Forelimb muscle (tissue), 1 donor: ENCODE measurements at places on chromosomes 11 and 22.

DNA sequence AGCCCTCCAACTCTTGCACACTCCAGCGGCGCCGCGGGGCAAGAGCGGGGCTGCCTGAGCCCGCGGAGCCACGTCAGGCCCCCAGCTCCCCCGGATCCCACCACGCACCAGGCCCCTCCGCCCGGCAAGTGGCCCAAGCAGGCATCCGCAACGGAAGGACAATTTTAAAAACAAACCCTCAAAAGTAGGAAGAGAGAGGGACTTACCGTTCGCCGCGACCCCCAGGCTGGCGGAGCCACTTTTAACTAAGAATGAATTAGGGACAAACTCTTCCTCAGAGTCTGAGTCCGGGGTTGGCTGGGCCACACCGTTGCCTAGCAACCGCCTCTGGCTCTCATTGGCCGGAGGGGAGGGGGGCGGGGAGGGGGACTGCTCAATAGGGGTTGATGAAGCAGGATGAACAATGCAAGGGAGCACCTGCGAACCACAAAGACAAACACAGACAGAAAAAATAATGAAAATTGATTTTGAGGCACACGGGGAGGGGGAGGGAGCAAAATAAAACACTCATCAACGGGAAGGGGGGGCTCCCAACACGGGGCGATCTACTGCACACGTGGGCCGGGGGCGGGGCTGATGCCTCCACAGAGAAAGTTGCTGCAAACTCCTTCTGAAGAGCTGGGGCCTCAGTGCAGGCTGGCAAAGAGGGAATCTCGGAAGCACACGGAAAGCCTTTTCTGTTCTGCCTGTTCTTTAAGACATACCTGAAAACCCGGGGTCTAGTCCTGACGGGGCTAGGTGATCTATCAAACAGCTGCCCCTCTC is 387.5 kb upstream of the NARS2 start:
- no peak for DNase-seq

- DNase-seq: no peak
Measured at GRCh38 chr11:88051396-88051795, 123.8 kb downstream of the RAB38 start.

- DNase-seq: no peak
Measured at GRCh38 chr22:31229402-31230079, 17.4 kb downstream of the LIMK2 start.

GRCh38 chr11:25659706-25660105 is 672.2 kb upstream of the ANO3 start:
- DNase-seq: no peak

GRCh38 chr22:49936018-49936972 is 17.9 kb downstream of the CRELD2 start:
- no peak for DNase-seq

DNA sequence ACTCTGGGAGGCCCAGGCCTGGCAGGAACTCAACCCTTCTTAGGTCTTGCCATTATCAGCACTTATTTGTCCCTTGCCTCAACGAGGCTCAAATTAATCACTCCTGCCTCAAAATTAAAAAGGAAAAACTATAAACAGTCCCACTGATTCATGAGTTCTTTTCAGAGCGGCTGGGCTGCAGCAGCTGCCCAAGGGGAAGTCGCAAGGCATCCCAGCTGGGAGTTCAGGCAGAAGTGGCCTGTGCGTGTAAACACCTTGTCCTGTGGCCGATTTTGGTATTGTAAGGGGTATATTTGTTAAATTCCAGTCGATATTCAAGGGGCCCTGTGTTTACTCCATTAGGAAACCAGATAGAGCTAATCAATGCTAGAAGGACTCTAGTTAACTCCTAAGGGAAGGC is 213.9 kb upstream of the CADM1 start:
- no peak for DNase-seq

- no peak for DNase-seq
Measured at GRCh38 chr11:114140826-114141225, 81.3 kb downstream of the ZBTB16 start.

DNA sequence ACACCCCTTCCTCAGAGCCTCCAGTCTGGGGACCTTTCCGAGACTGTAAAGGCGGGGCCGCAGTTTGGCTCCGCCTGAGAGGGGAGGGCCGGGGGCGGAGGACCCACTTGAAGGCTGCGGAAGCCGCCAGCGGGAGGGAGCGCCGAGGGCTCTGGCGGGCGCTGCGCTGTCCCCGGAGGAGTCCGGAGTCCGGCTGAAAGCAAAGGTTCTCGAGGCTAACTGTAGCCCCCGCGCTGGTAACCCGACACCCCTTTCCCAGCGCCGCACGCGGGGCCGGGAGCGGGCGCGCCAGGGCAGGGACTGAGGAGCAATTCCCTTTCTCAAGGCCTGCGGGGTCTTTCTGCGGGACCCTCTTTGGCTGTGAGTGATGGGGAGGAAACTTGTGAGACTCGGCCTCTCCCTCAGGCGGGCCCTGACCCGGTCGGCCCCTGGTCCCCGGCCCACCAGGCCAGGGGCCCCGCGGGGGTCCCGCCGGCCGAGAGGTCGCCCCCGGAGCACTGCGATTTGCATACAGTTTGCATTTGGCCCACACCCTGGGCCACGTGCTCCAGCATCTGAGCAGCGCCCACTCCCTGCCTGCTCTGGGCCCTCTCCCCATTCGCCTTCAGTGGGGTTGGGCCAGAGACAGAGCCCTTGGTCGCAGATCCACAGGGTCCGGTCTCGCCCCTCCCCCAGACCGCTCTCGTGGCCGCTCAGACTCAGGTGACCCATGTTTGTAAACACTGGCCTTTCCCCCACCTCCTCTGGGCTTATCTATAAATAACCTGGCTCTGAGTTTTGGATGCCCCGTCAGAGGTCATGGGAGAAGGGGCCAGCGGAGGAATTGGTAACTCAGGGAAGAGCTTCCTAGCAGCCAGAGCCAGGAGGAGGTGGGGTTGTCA is 519 bp upstream of the ART5 start:
- peak; percentile 26 for DNase-seq

- no peak for DNase-seq
Measured at GRCh38 chr22:33513388-33514338, 406.6 kb downstream of the LARGE1 start.

GRCh38 chr11:82969811-82970210 is 68.3 kb downstream of the DDIAS start:
- DNase-seq: no peak

DNA sequence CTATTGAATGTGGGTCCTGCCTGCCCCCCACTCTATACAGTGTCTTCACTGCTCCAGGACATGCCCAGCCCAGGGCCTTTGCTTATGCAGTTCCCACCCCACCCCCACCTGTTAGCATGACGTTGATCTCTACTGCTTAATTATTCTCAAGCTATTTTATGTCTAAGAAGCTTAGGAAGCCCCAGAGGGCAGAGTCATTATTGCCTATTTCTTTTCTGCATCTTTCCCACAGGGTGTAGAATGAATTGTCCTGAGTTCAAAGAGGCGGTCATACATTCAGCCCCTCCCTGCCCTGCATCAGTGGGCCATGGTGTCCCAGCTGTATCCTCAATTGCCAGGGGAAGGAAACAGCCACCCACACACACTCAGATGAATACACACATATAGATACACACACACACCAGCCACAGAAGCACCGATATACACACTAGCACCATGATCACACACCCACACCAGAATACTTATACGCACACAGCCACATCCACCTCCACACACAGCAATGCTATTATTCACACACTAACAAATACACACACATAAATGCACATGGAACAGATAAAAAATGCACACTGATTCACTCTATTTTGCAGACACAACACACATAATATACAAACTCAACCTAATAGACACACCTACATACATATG is 1.5 kb downstream of the PDE2A start:
- no peak for DNase-seq

DNA sequence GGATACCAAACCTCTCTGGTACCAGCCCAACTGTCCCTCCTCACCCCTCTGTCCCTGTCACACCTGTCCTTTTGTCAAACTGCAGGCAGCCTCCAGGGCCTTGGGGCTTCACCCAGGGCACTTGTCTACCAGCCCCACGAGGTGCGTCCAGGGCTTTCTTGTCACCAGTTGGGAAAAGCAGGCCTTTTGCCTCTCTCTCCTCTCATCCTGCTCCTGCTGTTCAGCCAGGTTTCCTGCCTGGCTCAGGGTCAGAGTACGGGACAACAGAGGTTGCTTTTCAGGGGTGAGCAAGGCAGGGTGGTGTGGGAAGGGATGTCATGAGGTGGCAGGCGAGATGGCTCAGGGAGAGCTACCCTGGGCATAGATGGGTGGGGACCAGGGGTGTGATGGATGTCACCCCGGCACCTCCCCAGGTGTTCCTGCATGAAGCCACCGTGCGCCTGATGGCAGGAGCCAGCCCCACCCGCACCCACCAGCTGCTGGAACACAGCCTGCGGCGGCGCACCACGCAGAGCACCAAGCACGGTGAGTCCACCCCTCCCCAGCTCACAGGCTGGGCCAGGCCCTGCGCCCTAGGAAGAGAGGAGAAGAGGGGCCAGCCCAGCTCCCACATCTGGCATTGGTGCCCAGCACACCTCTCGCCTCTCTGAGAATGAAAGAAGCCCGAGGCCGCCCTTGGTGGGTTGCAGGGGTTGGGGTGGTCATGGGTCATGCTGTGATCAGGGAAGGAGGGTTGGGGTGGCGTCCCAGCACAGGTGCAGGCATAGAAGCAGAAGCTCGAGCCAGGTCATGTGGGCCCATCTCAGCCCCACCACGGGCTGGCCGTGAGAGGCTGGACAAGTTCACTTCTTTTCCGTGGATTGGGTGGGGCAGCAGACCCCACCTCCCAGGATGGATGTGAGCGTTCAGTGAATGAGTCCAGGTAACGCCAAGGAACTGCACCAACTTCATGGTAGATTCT is 10.1 kb downstream of the SHISA8 start:
- no peak for DNase-seq

GRCh38 chr11:119629085-119629484 is 99.9 kb downstream of the NECTIN1 start:
- DNase-seq: no peak

DNA sequence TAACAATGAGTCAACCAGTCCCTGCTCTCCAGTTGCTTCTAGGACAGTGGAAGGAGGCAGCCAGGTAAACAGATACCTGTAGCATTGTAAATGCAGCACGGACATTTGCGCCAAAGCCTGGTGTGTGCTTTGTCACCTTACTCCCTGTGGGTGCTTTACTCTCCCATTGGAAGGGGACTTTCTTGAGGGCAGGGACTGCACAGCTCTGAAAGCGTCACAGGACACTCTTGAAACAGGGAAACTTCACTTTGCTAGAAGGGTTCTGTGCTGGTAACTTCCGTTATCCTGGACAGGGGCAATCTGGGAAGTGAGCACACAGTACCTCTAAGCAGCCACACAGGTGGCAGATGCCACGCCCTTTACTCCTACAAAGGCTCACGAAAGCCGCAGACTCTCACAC is 99.8 kb downstream of the MYO18B start:
- no peak for DNase-seq

GRCh38 chr11:108216988-108217387 is 5.5 kb downstream of the NPAT start:
- no peak for DNase-seq

- no peak for DNase-seq
Measured at GRCh38 chr22:32416556-32417085, 4.6 kb upstream of the RTCB start.

- DNase-seq: no peak
Measured at GRCh38 chr11:11043721-11044120, 185.9 kb upstream of the ZBED5 start.

GRCh38 chr11:31236143-31236542 is 133.4 kb downstream of the DCDC1 start:
- DNase-seq: no peak

- DNase-seq: no peak
Measured at GRCh38 chr11:120815319-120816100, 208.4 kb upstream of the TBCEL start.

DNA sequence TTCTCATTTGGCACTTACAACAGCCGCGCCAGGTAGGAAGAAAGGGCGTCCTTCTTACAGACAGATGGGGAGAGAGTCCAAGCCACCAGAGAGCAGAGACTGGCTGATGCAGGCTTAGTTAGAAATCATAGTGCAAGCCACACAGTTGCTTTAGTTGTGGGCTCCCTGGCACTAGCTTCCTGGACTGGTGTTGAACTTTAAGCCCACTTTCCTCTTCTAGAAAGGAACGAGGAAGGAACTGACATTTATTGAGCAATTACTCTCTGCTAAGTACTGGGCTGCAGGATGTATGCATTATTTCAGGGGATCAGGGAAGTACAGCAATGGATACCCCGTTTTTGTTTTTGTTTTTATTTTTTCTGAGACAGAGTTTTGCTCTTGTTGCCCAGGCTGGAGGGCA is 3.0 kb downstream of the BACE1 start:
- DNase-seq: no peak

- no peak for DNase-seq
Measured at GRCh38 chr11:111982019-111982464, 43.2 kb upstream of the DLAT start.

DNA sequence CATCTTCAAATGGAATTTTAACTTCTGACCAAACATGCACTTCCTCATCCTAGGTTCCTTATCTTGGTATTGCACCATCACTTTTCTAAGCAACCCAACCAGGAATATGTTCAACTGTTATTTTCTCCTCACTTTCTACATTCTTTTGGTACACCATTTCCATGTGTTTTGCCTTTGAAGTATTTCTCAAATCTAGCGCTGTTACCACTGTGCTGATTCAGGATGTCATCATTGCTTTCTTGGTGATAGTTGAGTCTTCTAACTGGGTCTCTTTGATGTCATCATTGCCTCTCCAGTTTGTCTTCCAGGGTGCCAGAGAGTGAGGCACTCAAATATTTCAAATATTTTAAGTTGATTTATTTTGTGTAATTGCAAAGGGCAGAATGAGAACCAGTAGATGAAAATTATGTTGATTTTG is 47.5 kb downstream of the HORMAD2 start:
- DNase-seq: no peak

DNA sequence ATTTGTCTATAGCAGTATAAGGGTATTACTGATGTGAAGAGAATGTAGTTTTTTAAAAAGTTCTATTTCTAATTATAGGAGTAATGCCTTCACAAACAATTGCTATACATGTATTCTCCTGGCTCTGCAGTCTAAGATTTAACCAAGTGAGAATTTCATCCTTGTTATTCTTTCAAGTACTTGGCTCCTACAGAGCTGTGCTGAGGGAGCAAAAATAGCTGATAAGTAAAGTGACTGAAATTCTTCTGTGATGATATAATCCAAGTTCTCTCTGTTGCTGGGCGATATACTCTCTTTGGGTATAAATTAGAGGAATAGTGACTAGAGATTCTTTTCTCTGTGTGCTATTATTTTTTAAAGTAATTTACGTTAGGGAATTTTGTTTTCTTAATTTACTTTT is 68.0 kb downstream of the PGR start:
- DNase-seq: no peak

- no peak for DNase-seq
Measured at GRCh38 chr11:86692317-86692716, 19.9 kb upstream of the ME3 start.
